ELR (cell line): ENCODE measurements at places on chromosomes 1 and 21.

- DNase-seq: no peak
Measured at GRCh38 chr1:24973315-24973714, 43.2 kb upstream of the RUNX3 start.

- DNase-seq: peak; percentile 3
Measured at GRCh38 chr1:184596950-184597645, 157.6 kb downstream of the EDEM3 start.

GRCh38 chr1:23116921-23117699 is 51.5 kb downstream of the LUZP1 start:
- DNase-seq: no peak

DNA sequence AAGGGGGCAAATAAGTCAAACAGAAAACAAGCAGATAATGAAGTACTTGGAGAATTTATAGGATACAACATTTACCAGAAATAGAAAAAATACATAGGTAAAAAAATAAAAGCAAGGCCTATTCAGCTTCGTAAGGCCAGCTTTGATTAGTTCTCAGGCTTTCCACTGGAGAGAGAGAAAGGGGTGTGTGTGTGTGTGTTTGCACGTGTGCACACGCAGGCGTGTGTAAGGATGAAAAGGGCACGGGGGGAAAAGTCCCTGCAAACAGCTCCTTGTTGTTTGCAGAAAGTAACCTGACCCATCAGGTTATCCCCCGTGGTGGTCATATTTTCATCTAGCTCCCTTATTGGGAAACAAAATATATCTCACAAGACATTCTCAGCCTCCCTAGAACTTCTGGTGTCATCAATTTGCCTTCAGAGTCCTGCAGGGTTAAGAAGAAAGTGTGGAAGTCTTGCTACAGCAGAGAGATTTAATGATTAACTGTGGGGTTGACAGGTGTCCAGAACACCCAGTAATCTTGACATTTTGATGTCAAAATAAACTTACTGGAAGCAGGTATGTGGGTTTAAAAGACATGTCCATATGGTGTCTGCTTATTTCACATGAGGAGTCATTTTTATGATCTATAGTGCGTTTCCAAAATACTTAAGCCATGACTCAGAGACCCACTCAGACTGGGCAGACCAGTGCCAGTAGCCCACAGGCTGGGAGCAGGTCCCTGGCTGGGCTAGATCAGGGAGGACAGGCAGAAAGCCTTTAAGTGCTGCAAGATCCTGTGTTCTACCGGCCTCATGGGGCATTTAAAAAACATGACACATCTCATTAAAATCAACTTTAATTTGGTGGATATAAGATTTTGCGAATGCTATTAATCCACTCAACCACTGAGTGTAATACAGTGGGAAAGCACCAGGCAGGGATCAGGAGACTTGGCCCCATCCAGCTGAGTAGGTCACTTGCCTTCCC is 487.6 kb upstream of the CAMK1G start:
- DNase-seq: peak; percentile 91

DNA sequence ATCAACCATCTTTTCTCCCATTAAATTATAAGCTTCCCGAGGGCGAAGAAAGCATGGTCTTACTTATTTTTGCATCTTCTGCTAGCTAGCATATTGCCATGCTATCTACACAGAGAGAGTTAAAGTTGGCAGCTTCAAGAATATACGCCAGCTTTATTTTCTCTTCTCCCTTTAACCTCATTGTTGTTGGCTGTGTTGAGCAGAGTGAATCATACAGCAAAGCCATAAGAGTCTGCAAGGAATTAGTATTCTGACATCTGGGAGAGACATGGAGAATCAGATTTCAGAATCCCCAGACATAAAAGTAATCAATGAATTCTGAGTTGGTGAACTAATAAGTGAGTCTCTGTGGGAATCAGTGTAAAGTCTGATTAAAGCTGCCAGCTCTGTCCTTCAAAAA is 649.6 kb upstream of the PTBP2 start:
- DNase-seq: no peak

GRCh38 chr1:30295674-30296073 is 427.7 kb downstream of the MATN1 start:
- DNase-seq: no peak

DNA sequence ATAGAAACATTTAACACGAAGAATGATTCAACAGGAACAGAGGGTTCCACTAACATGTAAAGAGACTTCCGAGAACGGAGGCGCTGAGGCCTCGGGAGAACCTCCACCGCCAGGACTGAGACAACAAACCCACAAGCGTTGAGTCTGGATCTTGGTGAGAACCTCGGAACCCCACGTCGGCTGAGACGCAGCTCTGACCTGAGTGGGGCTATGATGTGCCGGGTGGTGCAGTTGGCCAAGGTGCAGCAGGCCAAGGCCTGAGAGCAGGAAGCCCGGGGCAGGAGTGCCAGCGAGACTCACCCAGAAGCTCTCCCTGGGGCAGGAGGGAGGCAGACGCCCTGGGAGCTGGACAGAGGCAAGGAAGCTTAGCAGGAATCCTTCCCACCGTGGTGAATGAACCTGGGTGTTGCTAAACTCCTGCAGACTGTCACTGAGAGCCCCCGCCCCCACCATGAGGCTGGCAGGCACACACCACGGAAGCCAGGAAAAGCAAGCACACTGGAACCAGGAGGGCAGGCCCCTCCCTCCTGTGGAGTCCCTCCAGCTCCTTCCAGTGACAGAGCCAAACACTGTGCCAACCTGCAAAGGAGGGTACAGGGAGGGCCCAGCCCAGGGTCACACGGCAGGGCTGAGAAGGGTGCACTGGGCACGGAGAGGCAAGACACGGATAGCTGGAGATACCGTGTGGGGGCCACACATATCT is 34.8 kb downstream of the WDR4 start:
- no peak for DNase-seq

- DNase-seq: no peak
Measured at GRCh38 chr1:35533586-35533985, 23.6 kb downstream of the KIAA0319L start.

GRCh38 chr1:8283058-8283884 is 34.6 kb upstream of the SLC45A1 start:
- peak; percentile 15 for DNase-seq

DNA sequence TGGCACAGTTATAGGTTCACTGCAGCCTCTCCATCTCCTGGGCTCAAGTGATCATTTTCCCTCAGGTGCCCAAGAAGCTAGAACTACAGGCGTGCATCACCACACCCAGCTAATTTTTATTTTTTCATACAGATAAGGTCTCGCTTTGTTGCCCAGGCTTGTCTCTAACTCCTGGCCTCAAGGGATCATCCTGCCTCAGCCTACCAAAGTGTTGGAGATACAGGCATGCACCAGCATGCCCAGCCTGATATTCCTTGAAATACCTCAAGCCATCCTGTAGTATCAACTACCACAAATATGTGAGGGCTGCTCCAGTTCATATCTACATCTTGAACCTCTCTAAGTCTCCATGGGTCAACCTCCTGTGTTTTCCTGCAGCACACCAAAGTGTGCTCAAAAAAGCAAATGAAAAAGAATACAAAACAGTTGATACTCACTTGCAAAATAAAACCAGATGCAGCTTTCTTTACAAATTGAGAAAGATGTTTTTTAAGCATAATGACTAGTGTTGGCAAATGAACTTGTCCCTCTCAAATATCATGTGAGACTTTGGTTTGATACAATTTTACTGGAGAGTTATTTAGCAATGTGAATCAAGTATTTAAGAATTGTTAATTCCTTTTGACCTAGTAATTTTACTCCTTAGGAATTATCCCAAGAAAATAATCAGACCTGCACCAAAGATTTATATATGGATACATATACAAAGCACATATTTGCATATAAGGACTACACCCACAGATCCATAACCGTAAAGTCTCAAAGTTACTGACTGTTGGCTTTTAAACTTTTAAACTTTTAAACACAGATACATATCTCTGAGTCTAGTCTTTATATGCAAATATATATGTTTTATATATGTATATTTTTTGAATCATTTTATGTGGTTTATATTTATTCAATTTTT is 197.7 kb downstream of the NRIP1 start:
- no peak for DNase-seq

DNA sequence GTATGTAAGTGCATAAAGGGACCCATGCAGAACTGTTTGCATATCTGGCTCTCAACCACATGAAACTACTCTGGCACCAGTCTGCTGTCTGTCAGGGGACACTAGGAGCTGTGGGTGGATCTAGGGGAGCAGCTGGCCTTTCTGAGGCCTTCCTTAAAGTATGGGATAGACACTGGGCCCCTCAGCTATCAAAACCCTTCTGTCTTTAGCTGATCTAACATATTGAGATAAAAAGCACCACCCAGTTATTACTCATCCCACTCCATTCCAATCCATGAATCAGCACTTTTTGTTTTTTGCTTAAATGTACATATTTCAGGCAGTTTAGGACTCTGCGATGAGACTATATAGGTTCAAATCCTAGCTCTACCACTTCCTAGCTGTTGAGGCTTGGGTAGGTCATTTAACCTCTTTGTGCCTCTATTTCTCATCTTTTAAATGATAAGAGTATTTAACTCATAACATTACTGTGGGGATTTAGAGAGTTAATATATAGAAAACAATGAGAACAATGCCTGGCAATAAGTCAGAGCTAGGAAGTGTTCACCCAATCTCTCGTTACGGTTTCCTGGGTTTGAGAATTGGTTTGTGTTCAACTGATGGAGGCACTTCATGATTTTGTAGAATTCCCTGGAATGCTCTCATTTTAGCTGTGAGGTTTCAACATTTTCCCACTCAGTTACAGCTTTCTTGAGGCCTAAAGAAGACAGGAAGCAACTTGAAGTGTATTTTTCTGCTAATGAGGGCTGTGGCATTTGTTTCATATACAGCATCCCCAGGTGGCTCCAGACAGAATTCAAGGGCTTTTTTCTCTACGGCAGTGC is 68.9 kb downstream of the LRIG2 start:
- DNase-seq: peak; percentile 74

- peak; percentile 46 for DNase-seq
Measured at GRCh38 chr1:229430761-229431283, 3.1 kb downstream of the ACTA1 start.

- DNase-seq: peak; percentile 55
Measured at GRCh38 chr1:2585318-2586092, 1.1 kb upstream of the PRXL2B start.

GRCh38 chr1:174761901-174762585 is 237.7 kb upstream of the CACYBP start:
- no peak for DNase-seq

DNA sequence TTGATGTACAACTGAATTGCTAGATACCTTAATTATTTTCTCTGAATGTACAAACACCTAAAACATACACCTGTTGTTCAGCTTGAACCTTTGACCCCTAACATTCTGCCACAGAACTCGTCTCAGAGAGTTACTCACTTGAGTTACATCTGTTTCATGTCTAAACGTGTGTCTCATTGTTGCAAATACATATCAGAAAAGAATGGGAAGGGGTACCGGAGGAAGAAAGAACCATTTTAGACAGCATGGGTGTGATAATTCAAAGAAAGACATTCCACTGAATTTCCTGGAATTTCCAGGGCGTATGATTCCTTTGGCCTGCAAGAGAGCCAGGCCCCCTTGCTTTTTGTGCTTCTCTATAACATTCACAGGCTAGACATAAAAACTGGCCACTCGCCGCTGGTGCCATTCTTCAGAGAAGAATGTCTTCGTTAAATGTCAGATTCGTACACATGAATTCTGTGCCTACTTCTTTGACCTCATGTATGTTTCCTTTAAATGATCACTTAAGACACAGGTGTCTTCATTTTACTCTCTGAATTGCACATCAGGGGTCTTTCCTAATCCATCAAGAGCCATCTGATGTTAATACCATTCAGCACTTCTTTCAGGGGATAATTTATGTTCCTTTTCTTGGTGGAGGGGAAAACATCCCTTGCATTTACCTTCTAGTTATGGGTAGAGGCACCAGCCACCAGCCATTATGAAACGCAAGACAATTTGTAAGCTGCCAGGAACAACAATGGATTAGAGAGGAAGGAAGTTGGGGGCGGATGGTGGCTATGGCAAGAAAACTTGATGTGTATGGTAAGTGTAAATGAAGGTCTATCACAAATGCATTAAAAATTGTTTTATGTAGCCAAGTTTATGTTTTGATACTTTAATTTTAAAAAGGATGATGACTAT is 12.7 kb downstream of the ATF3 start:
- no peak for DNase-seq

DNA sequence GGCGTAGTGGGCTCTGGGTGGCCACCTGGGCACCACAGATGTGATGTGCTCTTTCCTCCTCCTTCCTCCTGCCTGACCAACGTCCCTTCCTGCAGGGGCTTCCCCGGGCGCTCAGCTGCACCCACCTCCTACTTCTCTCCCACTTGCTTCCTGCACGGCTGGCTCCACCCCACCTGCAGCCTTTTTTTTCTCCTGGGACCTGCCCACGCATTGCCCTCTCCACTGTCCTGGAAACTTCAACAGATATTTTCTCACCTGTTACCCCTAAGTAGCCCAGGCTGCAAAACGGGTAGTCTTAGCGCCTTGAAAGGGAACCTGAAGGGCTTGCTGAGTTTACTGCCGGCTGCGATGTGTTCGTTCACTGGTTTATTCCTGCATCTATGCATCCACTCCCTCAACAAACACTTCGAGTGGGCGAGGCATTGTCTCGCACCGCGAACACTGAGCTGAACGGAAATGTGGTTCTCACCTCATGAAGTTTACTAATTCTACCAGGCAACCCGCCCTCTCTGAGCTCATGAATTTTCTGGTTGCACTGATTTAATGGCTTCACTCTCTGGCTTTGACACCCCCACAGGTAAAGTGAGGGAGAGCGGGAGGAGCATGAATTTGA is 23.6 kb downstream of the ZBTB18 start:
- DNase-seq: no peak

DNA sequence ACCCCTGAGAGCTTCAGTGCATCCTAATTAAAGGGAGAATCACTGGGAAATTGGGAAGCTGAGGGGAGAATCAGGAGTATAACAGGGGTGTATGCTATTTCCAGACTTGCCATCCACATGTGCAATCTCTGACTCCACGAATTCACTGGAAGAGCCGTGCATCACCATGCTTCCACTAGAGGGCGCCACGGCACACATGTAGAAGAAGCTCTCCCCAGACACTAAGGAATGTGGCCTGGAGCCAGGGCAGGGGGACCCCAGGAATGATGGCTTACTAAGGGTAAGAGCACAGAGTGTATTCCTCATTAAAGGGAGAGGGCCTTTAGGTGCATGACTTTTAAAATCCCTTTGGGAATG is 81.5 kb downstream of the ABCA4 start:
- DNase-seq: peak; percentile 80

DNA sequence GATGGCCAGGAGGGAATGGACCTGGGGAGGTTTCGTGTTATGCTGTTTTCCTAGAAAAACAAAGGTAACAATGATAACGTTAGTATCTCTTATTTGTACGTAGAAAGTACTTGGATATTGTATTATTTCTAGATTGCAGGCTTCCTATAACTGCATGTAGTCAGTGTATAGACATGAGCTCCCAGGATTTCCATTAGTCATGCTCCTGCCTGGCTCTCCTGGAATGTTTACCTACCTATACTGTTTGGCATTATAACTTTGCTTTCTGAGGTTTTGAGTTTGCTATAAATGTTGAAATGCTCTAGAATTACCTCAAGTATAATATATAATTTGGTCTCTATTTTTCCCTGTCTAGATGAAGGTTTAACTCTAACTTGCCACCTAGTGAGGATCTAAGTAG is 66.1 kb downstream of the TTC3 start:
- DNase-seq: peak; percentile 3

GRCh38 chr1:9827558-9828185 is 3.9 kb upstream of the CLSTN1 start:
- peak; percentile 33 for DNase-seq

GRCh38 chr1:153791648-153792253 is 16.5 kb downstream of the SLC27A3 start:
- peak; percentile 72 for DNase-seq

GRCh38 chr1:43442756-43443155 is 11.0 kb downstream of the HYI start:
- DNase-seq: no peak
